GM23248 (cell line): ENCODE measurements at places on chromosomes 16 and 17. TPM values are rescaled to one million over a fixed set of nuclear protein-coding genes. Genes with fewer than 3 reads are reported as not detected.

OR3A3 gene
- not detected in 2 replicates for polyA plus RNA-seq

ALOX12B gene
- not detected in 2 replicates for polyA plus RNA-seq

GPT2 gene
- 26.9 and 32.0 TPM in 2 replicates for polyA plus RNA-seq

CNTNAP4 gene
- polyA plus RNA-seq, result not detected in 2 replicates

BTBD17 gene
- 0.10 TPM in 1 of 2 replicates, not detected in the other for polyA plus RNA-seq

BCAS3 gene
- polyA plus RNA-seq, result 16.7 and 18.0 TPM in 2 replicates

ZPBP2 gene
- not detected in 2 replicates for polyA plus RNA-seq

SMIM36 gene
- not detected in 2 replicates for polyA plus RNA-seq

CNTD1 gene
- polyA plus RNA-seq, result 0.14 and 0.71 TPM in 2 replicates

TVP23A gene
- polyA plus RNA-seq, result 0.06 and 0.13 TPM in 2 replicates
